ENCODE measurements at places on chromosomes 2 and 18.

- DNase-seq = no peak
Observed at GRCh38 chr18:64333584-64333983, 184.7 kb upstream of the LINC00305 start.

- DNase-seq = no peak
Observed at GRCh38 chr2:34997779-34998178, 1357.8 kb upstream of the CRIM1 start.

DNA sequence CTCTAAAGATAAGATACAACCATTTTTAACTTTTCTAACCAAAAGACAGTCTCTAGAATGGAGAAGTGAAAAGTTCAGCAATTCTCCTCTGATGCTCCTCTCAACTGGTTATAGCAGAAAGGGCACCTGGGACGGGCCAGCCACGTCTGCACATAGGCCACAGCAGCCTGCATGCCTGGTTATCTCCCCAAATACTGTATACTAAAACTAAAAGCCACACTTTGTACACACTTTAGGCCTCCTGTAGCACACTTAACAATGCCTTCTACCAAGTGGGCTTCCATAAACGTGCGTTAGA, 179.1 kb downstream of the ANKRD44 start:
- DNase-seq = no peak

DNA sequence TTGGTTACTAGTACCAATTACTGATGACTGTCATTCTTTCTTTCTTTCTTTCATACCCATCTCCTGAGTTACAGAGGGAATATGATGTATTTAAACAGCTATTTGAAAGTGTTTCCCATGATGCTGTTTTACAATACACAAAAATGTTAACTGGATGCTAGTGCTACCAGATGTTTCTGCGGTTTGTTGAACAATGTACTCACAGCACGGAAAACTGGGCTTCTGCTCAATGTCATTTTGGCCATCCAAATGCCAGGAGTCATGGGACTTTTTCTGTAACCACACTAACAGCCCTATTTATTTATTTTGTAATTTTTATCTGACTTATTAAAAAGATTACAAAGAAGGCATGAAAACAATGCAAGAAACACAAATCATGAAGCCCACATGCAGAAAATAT, 313.8 kb downstream of the RIT2 start:
- DNase-seq = no peak

GRCh38 chr2:219628986-219629901, 1.8 kb downstream of the SLC4A3 start:
- no peak for DNase-seq

- no peak for DNase-seq
Observed at GRCh38 chr2:138503652-138504051, 2.1 kb downstream of the SPOPL start.

GRCh38 chr2:167653131-167653530, 594.3 kb downstream of the STK39 start:
- no peak for DNase-seq

DNA sequence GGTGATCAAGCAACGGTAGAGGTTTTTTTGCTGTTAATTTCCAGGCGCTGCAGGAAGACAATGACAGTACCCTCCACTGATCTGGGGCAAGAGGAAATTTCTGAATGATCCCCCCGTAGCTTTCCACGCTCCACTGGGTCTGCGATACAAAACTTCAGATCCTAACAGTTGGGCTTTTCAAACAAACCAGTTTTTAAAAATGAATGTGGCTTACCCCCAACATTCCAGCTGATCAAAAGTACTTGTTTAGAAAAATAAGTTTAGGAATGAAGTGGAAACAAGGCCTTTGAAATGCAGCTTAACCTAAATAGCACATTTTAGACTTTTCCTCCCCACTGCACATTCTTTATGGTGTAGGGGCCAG, 5.7 kb downstream of the ZFP36L2 start:
- DNase-seq = no peak

GRCh38 chr2:170716851-170717598, 1.9 kb downstream of the SP5 start:
- DNase-seq = peak; percentile 63

- DNase-seq = no peak
Observed at GRCh38 chr2:120012363-120012762, 514 bp upstream of the EPB41L5 start.

- peak; percentile 62 for DNase-seq
Observed at GRCh38 chr18:77207540-77207939, 42.1 kb upstream of the GALR1 start.

DNA sequence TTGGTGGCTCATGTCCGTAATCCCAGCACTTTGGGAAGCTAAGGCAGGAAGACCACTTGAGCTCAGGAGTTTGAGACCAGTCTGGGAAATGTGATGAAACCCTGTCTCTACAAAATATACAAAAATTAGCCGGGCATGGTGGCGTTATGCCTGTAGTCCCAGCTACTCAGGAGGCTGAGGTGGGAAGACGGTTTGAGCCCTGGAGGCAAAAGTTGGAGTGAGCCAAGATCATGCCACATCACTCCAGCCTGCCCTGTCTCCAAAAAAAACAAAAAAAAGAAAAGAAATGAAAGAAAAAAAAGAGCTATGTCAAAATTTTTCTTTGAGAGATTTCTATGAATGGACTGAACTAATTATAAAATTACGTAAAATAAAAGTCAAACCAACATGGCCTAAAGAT, 34.7 kb downstream of the ROCK2 start:
- no peak for DNase-seq

GRCh38 chr2:141968433-141968832, 162.4 kb downstream of the LRP1B start:
- DNase-seq = no peak

DNA sequence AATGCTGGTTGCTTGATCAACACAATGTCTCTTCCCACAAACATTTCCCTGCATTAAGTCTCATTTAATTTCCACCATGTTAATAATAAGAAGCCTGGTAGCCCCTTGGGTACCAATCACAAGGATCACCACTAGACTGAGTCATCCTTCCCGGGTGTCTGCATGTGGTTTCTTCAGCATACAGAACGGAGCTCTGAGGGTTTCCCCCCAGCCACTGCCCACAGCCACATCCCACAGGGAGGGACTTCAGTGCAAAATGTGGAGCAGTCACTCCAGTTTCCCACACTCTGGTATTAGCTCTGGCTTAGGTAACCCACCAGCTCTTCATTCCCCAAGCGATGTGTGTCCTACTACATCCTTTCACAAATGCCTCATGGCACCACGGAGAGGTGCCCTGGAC, 42.7 kb upstream of the POLE4 start:
- DNase-seq = no peak

DNA sequence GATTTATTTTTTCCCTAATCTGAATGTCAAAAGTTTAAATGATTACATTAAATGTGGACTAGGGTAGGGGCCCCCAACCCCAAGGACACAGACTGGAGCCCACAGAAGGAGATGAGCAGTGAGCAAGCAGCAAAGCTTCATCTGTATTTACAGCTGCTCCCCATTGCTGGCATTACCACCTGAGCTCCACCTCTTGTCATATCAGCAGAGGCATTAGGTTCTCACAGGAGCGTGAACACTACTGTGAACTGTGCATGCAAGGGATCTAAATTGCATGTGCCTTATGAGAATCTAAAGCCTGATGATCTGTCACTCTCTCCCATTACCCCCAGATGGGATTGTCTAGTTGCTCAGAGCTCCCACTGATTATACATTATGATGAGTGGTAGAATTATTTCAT, 3.8 kb downstream of the MOB1A start:
- no peak for DNase-seq

- DNase-seq = no peak
Observed at GRCh38 chr2:134640494-134640893, 78.3 kb downstream of the TMEM163 start.

DNA sequence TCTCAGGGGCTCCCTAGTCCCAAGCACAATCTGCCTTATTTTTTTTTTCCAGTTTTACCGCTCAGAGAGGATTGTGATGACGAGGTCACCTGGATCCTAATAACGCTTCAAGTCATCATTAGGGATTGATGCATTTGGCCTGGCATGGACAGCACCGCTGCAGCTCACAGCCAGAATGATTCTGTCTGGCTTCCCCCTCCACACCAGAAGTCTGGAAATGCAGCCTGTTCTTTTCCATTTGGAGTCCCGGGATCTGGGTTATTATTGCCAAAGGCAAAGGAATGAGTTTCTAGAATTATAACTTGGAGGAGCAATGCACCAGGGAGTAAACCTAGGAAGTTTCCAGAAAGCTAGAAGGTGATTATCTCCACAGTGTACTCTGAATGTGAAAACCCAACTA, 81.1 kb upstream of the TAF1B start:
- no peak for DNase-seq

- no peak for DNase-seq
Observed at GRCh38 chr2:16285813-16286510, 345.6 kb downstream of the MYCN start.

- no peak for DNase-seq
Observed at GRCh38 chr2:139617747-139618146, 837.6 kb upstream of the NXPH2 start.

DNA sequence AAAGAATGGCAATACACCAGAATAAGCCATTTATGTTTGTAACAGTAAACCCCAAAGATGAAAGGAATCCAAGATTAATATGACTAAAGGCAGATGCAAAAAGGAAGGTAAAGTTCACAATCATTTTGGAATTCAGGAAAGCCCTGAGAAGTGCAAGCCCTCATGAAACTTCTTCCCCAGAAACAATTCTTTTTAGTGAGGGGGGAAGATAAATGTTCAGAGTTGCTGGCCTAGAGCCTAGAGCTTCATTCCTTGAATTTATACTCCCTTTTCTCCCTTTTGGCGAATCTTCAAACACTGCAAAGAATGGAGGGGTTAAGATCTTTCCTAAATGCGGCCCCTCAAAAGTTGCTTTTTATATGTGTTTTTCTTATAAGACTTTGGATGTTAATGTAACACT, 368.8 kb downstream of the MEIS1 start:
- no peak for DNase-seq

GRCh38 chr2:97906307-97906706, 89.4 kb downstream of the TMEM131 start:
- DNase-seq = no peak

- DNase-seq = no peak
Observed at GRCh38 chr2:7508296-7508943, 591.2 kb downstream of the RNF144A start.

GRCh38 chr2:1964659-1965058, 220.3 kb upstream of the PXDN start:
- DNase-seq = no peak

- DNase-seq = no peak
Observed at GRCh38 chr2:10732924-10733565, 11.6 kb downstream of the ATP6V1C2 start.

DNA sequence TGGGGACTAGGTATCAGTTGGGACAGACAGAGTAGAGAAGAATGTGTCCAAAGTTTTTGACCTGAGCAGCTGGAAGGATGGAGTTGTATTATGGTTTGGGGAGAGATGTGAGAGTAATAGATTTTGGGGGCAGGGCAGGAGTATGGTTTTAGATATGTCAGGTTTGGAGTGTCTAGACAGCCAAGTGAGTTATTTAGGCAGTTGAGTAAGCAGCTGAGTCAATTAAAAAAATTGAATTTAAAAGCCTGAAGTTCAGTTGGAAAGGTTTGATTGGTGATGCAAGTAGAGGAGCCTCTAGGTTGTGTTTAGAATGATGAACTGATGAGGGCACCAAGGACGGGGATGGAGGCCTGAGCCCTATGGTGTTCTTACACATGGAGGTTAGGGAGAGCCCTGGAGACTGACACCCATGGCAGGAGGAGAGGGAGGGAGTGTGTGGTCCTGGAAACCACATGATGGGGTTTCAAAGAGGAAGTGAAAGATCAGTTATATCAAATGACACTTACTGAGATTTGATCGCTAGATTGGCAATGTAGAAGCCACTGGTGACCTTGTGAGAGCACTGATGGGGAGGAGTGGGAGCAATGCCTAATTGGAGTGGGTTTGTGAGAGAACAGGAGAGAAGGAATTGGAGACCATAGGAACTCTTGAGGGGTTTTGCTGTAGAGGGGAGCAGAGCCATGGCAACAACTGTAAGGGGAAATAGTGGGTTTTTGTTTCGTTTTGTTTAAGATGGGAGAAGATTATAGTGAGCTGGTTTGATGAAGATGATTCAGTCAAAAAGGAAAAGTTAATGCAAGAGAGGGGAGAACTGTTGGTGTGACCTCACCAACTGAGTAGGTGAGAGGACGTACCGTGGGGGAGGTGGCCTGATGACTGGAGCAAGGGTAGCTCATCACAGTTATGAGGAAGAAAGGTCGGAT, 10.3 kb downstream of the ITGA6 start:
- peak; percentile 34 for DNase-seq

DNA sequence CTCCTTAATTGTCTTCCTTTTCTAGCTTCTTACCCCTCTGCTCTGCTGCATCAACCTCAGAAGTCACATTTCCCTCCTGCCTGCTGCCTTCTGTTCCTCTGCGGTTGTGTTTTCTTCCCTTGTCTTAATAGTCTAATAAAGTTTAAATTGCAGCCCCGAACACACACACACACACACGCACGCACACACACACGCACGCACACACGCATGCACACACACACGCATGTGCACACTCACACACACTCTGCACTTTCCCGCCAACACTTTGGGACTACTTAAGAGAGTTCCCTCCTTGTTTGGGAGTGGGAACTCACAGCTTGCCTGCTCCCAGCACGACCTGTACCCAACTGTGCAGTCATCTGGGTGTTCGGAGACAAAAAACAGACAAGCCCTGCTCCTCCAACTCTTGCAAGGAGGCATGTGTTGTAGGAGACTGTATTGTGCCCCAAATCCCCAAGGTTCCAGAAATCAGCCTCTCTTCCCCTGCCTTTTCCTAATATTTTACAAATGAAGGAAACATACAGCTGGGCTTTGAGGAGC, 99.1 kb downstream of the SETBP1 start:
- DNase-seq = no peak

- no peak for DNase-seq
Observed at GRCh38 chr2:85933753-85934594, 45.2 kb upstream of the ST3GAL5 start.

DNA sequence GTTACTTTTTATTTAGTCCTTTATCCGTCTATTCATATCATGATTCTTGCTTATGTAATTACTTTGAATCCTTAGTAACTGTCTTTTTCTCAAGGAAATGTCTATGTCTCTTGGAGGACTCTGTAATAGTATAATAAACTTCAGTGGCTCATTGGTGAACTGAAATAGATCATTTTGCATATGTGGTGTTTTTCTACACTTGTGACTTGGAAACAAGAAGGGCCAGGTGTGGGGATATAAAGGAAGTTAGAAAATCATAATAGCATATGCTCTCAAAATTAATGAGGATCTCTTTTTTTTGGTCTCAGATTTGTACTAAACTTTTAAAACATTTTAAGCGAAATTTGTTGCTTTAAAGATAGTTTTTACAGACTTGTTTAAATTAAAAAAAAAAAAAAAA, 453.0 kb upstream of the CDH20 start:
- no peak for DNase-seq

Measured in CD14-positive monocyte (primary cell).